ENCODE measurements at places on chromosomes 2 and 18. TPM values are rescaled to one million over a fixed set of nuclear protein-coding genes. Genes with fewer than 3 reads are reported as not detected.

Gene MSH2
- 37.3 TPM for total RNA-seq

Gene AGXT
- not detected for total RNA-seq

Gene DSG2
- total RNA-seq, result 0.50 TPM

Gene DAW1
- total RNA-seq, result not detected

All from activated naive CD4-positive, alpha-beta T cell treated with anti-CD3 and anti-CD28 coated beads, Interleukin-2, amount 10 ng/mL, durations not matched to agents 5 hours and 36 hours (primary cell).